ENCODE measurements at places on chromosomes 5 and 9.

DNA sequence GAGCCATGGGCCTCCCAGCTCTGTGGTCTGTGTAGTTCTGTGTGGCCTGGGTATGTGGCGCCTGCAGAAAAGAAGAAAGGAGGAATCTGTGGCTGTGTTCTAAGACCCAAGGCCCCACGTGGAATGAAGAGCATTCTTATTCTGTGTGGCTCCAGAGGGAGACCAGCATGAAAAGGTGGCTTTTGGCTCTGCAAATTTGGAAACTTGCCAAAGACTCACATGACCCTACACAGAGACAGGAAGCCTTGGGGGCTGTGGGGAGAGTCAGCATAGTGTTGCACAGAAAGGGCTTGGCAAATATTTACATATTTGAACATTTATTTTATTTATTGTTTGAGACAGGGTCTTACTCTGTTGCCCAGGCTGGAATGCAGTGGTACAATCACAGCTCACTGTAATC lies 193.3 kb downstream of the TMEM38B start:
- DNase-seq: no peak

GRCh38 chr9:133704711-133705181 lies 33.4 kb downstream of the SARDH start:
- DNase-seq: no peak

GRCh38 chr5:73948720-73949119 lies 322.7 kb downstream of the ARHGEF28 start:
- no peak for DNase-seq

DNA sequence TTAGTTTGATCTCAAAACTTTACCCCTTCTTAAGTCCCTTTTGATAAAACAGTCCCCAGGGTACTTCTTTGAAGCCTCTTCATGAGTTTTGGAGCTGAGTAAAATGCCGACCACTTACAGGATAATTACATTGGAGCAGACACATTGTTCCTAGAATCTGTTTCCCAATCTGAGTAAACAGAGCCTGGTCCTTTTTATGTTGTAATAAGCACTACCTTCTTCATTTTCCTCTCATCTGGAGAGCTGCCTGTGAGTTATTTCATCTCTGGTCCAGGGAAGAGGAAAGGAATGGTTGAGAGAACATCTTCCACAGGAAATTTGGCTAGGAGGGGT lies 26.3 kb upstream of the GALNT10 start:
- no peak for DNase-seq

DNA sequence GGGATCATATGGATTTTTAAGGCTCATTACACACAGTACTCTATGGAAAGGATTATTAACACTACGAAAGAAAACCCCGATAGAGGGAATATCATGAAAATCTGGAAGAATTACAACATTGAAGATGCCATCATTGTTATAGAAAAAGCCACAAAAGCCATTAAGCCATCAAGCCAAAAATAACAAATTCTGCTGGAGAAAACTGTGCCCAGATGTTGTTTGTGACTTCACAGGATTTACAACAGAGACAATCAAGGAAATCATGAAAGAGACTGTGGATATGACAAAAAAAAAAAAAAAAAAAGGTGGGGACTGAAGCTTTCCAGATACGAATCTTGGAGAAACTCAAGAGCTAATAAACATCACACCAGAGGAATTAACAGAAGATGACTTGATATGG lies 433.8 kb upstream of the CDH6 start:
- no peak for DNase-seq

DNA sequence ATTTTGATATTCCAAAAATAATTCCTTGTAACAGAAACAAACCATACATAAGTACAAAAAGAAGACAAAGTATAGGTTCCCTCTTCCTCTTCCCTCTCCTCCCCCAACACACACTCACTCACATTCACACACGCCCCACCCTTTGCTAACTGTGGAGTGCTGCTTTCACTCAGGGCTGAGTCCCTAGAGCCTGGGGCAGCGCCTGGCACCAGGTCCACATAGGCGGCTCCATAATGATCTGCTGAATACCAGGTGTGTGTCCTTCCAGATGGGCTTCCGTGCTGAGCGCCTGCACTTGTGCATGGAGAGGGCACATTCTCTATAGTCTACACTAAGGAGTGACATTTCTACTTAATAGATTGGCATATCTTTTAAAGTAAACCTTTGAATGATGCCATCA lies 3.7 kb downstream of the SEMA4D start:
- no peak for DNase-seq

GRCh38 chr9:124139001-124139400 lies 118.7 kb upstream of the NEK6 start:
- no peak for DNase-seq

- DNase-seq: no peak
Observed at GRCh38 chr5:138597661-138598400, 22.6 kb upstream of the HSPA9 start.

DNA sequence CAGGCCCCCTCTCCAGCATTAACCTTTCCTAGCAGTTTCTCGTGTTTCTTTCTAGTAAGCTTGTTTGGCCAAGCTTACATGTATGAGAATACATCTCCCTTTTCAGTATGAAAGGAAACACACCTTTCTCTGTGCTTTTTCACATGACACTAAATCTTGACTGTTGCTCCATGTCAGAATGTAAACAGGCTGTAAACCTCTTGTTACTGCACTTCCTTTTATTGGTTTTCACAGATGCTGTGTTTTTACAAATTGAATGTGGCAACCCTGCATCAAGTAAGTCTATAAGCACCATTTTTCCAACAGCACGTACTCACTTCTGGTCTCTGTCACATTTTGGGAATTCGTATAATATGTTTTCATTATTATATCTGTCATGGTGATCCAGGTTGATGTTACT lies 2.2 kb upstream of the CANX start:
- no peak for DNase-seq

DNA sequence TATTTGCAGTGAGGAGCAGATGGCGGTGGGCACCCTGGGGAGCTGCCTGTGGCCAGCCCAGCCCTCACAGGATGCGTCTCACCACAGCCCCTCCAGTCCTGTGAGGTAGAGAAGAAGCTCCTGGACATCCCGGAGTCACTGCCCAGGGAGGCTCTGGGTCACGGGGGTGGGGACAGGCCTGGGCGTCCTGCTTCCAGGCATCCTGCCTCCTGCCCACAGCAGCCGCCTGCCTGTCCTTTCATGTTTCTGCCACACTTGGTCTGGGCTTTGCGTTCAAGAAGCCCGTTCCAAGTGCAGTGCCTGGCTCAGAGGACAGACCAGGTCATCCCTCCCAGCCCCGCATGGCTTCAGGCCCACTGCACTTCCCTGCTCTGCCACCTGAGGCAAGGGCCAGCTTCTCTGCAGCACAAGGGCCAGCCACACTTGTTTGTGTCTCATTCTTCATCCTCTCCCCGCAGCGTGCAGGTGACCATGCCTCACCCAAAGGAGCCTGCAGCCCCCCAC lies 38.2 kb downstream of the ZDHHC11B start:
- no peak for DNase-seq

- DNase-seq: no peak
Observed at GRCh38 chr5:149646564-149646963, 65.3 kb downstream of the ARHGEF37 start.

GRCh38 chr5:79135790-79136553 lies 24.4 kb downstream of the BHMT start:
- no peak for DNase-seq

All from stimulated activated naive CD4-positive, alpha-beta T cell treated with Interleukin-2 at 50 U/mL for 16 hours (primary cell).